ENCODE measurements at places on chromosomes 7 and 10. TPM values are rescaled to one million over a fixed set of nuclear protein-coding genes. Genes with fewer than 3 reads are reported as not detected.

Gene C10orf143
- 1.7 TPM for total RNA-seq

Gene NEUROD6
- not detected for total RNA-seq

Gene SLC16A9
- total RNA-seq: 1.1 TPM

Gene GAD2
- not detected for total RNA-seq

Gene OR2F2
- total RNA-seq: not detected

Gene RARRES2
- total RNA-seq: 17.6 TPM

Gene OR9A2
- total RNA-seq: not detected

Gene WNT8B
- not detected for total RNA-seq

Gene EEF1AKMT2
- total RNA-seq: 13.8 TPM

Gene SEMA3C
- 66.5 TPM for total RNA-seq

Gene AKR1C4
- total RNA-seq: not detected

Gene ELAPOR2
- total RNA-seq: 3.9 TPM

Gene SLC25A28
- 41.2 TPM for total RNA-seq

Gene HABP2
- not detected for total RNA-seq

Gene SLC25A40
- total RNA-seq: 27.0 TPM

Gene FLNC
- 839 TPM for total RNA-seq

Gene CAV1
- total RNA-seq: 266 TPM

Gene STAG3
- total RNA-seq: 0.74 TPM

All from left ventricle myocardium inferior (tissue), 1 donor.